ENCODE measurements at places on chromosomes 12 and 14.

DNA sequence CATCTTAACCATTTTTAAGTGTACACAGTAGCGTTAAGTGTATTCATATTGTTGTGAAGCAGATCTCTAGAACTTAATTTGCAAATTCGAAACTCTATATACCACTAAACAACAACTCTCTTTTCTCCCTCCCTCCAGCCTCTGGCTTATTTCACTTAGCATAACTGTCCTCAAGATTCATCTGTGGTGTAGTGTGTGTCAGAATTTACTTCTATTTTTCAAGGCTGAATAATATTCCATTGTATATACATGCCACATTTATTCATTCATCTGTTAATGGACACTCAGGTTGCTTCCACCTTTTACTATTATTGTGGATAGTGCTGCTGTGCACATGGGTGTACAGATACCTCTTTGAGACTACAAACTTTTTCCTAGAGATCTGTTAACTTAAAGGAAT, 26.5 kb downstream of the VRK1 start:
- DNase-seq, result no peak

DNA sequence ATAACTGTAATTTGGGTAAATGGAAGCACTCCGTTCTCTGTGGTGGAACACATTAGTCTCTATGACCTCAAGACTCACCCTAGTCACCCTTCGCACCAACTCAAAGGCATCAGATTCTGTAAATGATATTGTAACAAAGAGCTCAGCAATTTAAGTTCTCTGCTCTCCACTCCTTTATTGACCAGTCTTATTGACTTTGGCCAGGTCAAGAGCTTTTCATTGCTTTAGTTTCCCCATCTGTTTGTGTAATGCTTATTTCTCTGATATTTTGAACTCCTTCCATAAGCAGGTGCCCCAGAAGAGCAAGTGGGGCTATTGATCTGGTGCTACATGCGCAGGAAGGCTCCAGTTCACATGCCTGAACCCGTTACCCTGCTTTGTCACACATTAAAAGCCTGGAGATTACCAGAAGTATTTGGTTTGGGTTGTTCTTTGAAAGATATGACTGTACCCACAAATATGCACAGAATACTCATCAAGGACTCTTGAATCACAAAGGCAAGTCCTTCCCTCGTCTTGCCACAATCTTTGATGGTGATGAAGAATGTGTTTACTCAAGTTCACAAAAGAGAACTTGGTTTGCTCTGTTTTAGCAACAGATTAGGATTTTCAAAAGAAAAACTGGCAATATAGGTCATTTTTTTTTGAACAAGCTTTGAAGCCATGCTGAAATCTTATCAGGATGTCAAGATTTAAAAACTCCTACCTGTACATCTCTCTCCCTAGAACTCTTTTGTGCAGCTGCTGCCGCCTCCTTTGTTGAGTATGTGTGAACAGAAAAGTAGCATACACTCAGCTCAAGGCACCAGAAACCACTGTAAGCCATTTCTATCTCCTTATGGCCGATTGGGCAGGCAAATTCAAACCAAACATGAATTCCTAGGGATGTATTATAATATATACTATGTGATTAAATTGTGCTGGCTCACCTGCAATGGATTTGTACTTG, 193.9 kb downstream of the BCAT1 start:
- no peak for DNase-seq

- no peak for DNase-seq
These were observed 53.3 kb upstream of the E2F7 start for GRCh38 chr12:77118696-77119095.

DNA sequence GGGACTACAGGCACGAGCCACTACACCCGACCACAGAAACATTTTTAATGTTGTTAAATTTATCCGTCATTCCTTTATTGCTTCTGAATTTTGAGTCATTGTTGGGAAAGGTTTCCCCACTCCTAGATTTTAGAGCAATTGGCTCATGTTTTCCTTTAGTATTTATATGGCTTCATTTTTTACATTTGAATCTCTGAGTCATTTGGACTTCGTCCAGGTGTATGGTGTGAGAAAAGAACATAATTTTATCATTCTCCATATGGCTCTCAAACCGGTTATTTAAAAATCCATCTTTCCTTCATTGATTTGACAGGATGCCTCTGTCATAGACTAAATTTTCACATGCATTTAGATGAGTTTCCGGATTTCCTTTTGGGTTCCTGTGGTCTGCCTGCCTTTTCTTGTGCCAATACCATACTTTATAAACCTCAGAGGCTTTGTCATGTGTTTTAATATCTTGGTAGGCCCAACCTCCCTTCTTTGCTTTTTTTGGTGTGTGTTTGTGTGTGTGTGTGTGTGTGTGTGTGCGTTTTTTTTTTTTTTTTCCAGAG, 30.9 kb downstream of the LRTM2 start:
- no peak for DNase-seq

- DNase-seq, result no peak
These were observed 570 bp downstream of the DMAC2L start for GRCh38 chr14:50312734-50313054.

DNA sequence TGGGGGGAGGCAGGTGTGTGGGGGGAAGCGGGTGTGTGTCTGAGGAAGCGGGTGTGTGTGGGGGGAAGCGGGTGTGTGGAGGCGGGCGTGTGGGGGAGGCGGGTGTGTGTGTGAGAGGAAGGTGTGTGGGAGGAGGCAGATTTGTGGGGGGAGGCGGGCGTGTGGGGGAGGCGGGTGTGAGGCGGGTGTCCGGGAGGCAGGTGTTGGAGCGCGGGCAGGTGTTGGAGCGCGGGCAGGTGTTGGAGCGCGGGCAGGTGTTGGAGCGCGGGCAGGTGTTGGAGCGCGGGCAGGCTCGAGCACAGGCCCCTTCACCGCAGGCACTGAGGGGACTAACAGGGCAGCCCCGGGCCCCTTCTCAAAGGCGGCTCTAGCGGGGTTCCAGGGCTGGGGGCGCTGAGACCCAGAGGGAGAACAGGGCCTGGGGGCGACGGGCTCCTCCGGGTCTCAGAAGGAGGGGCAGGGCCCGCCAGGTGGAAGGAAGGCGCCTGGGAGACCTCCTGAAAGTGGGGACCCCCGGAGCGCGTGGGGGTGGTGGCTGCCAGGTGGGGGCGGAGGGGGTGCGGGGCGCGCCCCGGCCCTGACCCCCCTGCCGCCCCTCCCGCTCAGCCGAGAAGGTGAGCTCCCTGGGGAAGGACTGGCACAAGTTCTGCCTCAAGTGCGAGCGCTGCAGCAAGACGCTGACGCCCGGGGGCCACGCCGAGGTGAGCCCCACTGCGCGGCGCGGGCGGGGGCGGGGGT, 3.2 kb downstream of the CRIP2 start:
- no peak for DNase-seq

Data from activated CD4-positive, alpha-beta T cell treated with anti-CD3 and anti-CD28 coated beads, Interleukin-2, amount 10 ng/mL, durations not matched to agents 24 days and 14 days (primary cell).